ENCODE measurements at places on chromosomes 12 and 14.

DNA sequence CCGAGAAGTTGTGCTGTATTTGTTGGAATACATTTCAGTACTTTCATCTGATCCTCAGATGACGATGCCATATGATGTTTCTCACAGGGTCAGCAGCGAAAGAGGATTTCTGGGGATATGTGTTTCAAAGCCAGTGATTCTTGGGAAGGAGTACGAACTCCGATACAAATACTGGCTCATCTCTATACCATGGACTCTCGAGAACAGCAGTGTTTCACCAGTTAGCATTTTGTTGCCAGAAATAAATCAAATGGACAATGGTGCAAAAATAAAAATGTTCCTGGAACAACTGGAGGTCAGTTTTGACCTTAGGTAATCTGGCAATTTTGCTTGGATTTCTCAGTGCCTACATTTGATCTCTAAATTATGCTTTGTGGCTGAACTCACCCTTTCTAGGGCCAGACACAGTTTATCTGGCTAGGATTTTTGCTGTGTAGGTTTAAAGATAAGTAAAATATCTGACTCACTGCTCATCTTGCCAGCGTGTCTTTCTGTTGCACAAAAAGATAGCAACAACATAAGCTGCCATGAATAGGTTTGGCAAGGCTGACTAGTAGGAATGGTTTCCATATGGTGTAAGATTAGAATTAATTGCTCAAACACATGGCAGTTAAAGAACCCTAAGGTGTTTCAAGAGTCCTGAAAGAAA is 11.0 kb upstream of the MGP start:
- DNase-seq: peak; percentile 60

DNA sequence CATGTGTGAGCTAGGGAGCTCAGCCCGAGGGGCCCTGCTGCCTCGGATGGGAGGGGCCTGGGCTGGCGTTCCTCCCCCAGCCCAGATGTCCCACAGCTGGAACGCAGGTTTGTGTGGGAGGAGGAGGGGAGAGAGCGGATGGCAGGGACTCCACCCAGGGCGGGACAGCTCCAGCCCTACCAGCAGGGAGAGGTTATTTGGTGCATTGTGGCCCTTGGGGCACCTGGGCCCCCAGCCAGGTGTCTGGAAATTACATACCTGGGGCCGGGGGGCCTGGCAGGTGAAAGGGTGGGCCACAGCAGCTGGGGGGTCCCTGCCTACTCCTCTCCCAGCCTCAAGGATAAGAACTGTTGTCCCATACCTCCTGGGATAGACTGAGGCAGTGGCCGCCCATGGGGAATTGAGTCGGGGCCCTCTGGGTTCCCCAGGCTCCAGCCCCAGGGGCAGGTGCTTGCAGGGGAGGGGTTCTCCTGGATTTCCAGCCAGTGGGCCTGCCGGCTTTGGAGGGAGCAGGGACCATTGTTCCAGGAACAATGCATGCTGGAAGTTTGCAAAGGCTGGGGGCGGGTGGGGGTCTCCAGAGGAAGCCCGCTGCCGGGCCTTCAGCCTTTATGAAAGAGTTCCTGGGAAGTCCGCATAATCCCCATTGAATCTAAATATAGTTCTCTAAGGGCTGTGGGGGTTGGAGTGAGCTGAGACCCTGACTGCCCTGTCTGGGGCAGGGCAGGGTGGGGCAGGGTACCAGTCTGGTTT is 1.2 kb downstream of the KIF26A start:
- no peak for DNase-seq

DNA sequence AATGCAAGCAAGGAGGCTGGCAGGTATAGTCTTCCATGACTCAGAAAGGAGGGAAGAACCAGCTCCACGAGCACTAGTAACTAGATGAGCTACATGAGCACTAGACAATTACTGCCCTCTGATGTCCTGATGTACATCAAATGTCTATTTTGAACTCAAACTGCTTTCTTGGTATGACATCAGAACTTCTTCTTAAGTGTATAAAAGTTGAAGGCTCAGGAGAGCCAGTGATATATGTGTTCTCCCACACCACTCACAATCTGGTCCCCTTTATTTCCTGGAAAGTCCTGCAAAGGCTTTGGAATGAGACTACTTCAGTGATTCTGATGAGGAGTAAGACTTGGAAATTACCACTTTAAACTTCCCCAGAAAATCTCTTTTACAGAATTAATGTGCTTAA is 18.5 kb upstream of the DHRS7 start:
- no peak for DNase-seq

GRCh38 chr14:61460718-61461611 is 139.6 kb downstream of the PRKCH start:
- no peak for DNase-seq

DNA sequence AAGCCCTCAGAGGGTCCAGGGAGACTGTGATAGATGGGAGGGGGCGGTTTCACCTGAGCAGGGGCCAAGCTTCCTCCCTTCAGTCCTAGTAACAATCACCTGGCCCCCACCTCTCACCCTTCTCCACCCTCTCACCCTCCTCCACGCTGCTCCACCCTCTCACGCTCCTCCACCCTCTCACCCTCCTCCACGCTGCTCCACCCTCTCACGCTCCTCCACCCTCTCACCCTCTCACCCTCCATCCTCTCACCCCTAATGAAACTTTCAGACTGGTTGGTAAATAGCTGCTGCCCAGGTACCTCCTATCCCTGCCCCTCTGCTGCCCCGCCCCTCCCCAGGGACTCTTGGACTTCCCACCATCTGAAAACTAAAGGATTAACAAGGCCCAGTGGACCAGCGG is 34.2 kb downstream of the NGB start:
- DNase-seq: no peak

DNA sequence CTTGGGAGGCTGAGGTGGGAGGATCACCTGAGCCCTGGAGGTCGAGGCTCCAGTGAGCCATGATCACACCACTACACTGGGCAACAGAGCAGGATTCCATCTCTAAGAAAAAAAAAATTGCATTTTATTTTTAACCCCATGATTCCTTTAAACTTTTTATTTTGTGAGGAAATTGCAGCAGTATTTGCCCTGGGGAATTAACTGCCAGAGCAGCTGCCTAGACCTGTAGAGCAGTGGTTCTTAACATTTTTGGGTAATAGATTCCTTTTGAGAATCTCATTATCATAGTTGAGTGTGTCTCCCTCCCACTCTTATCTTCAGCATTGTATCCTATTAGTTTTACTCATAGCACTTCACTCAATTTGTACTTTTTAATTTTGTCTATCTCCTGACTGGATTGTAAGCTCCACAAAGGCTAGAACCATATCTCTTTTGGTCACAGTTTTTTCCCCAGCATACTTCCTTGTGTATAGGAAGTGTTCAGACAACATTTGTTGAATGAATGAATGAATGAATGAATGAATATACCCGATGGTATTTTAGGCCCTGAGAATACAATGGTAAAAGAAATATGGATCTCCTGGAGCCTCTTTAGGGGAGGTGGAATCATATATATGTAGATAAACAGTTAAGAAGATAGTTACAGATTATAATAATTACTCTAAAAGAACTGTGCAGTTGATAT is 40.6 kb downstream of the BRMS1L start:
- DNase-seq: no peak

DNA sequence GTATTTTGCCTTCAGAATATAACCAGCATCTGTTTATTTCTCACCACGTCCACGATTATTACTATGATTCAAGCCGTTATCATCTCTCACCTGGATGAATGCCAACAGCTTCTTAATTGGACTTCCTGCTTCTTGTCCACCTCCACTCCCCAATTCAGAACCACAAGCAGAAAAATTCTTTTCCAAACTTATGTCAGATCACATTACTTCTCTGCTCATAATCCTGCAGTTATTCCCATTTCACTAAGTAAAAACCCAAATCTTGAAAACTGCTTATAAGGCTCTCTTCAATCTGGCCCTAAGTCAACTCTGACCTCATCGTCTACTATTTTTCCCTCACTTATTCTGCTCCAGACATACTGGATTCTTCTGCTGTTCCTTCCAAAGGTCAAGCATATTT is 2.0 kb downstream of the CRY1 start:
- no peak for DNase-seq

DNA sequence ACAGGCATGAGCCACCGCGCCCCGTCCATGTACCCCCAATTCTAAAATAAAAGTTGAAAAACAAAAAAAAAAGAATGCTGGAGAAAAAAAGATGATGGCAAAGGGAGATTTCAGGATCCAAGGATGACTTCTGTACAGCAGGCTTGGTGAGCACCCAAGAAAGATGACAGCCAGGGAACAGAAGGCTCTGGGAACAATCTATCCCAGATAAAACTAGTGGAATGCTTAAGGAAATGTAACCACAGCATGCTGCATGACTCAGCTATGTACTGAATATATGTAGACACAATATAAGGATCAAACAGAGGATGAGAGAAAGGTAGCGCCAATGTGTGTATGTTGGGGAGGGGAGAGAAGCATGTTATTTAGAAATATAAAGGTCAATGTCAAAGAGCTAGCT is 123.7 kb upstream of the TMTC1 start:
- no peak for DNase-seq

GRCh38 chr14:59337141-59337611 is 128.0 kb downstream of the GPR135 start:
- no peak for DNase-seq

- DNase-seq: peak; percentile 29
Measured at GRCh38 chr14:37230551-37231194, 32.9 kb downstream of the MIPOL1 start.

DNA sequence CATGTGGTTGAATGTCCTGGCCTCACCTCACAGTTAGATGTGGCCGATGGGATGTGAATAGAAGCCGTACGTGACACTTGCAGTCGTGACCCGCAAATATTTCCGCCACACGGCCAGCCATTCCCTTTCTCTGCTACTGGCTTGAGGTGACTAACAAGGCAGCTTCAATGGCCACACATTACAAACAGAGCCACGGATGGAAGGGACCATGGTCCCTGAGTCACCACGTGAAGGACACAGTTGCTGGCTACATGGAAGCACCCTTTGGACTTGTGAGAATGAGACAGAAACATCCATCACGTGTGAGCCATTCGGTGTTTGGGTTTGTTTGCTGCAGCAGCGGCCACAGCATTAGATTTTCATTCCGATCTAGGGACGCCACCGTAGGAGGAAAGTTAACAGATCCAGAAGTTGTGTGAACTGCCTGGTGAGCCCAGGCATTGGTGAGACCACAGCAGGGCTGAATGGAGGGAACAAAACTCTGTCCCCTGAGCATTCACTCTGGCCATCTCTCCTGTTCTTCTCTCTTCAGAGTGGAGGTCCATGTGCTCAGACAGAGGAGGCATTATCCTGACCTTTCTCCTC is 33.5 kb upstream of the ADGRD1 start:
- DNase-seq: no peak

DNA sequence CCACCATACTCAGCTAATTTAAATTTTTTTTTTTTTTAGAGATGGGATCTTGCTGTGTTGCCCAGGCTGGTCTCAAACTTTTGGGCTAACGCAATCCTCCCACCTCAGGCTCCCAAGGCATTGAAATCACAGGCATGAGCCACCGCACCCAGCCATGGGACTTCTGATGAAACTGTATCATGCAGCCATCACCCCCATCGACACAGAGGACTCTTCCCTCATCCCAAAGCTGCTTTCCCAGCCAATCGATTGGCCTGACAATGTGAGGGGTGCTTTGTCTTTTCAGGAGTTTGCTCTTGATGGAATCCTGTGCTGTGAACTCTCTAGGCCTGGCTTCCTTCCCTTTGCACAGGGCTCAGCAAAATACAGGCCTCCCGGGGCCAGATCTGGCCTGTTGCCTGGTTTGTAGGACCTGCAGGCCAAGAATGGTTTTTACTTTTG is 59.6 kb upstream of the NCOR2 start:
- no peak for DNase-seq

GRCh38 chr12:2083008-2083407 is 30.2 kb downstream of the CACNA1C start:
- no peak for DNase-seq

- no peak for DNase-seq
Measured at GRCh38 chr12:108043750-108044533, 85.1 kb upstream of the WSCD2 start.

GRCh38 chr14:61388976-61389576 is 67.7 kb downstream of the PRKCH start:
- no peak for DNase-seq

DNA sequence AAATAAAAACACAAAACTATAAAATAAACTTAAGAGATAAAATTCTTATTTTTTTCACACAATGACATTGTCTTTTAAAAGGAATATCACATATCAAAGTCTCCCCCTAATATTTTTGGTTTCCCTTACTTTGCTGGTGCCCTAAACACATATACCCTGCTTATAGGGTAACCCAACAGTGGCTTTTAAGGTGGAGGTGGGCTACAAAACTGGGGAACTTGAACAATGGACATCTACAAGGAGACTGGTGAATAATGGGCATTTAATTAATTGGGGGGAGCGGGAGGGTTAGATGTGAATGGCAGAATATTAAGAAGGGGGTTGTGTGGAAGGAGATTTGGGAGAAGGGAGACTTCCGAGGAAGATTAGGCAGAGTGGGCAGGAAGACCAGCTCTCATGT is 9.6 kb downstream of the B4GALNT1 start:
- no peak for DNase-seq

- no peak for DNase-seq
Measured at GRCh38 chr12:20798554-20798953, 12.0 kb upstream of the SLCO1B3 start.

- DNase-seq: peak; percentile 47
Measured at GRCh38 chr14:103444837-103445524, 59.8 kb downstream of the MARK3 start.

GRCh38 chr14:105865904-105866840 is 339.8 kb downstream of the TMEM121 start:
- no peak for DNase-seq

- peak; percentile 71 for DNase-seq
Measured at GRCh38 chr12:70576341-70577282, 60.6 kb downstream of the PTPRB start.

DNA sequence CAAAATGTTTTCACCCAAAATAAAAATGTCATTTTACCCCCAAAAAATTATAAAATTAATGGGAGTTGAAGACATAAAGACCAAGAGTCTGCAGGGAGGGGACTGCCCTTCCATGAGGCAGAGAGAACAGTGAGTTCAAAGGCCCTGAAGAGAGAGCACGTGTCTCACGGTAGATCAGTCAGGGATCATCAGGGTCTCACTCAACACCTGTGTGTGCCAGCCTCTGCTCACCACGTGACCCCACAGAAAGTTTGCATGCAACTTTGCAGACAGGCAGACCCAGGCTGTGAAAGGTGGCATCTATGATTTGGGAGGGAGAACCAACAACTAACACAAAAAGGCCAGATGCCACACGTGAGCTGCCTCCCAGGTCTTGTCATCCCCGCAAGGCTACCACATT is 33.1 kb downstream of the CLMN start:
- no peak for DNase-seq

- no peak for DNase-seq
Measured at GRCh38 chr14:94123296-94123695, 6.1 kb downstream of the IFI27L2 start.

- peak; percentile 12 for DNase-seq
Measured at GRCh38 chr14:42110167-42110566, 503.5 kb downstream of the LRFN5 start.

All from AG04449 (cell line).